ENCODE measurements at places on chromosomes 5 and 9. TPM values are rescaled to one million over a fixed set of nuclear protein-coding genes. Genes with fewer than 3 reads are reported as not detected.

DNA sequence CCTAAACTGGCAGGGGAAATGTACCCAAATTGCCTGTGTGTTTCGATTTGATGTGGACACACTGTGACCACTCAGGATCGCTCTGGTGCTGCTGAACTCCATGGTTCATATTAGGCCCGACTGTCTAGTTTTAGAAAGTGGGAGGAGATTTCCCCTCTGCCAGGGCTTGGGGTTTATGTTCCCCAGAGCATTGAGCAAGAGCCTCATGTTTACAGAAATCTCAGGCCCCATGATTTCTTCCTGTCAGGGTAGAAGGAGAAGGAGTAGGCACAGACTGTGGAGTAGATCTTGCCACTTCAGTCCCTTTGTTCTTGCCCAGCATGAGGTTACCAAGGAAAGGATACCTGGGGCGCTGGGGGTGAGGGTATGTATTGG is 40.8 kb upstream of the GLRX start:
- no peak for DNase-seq

DNA sequence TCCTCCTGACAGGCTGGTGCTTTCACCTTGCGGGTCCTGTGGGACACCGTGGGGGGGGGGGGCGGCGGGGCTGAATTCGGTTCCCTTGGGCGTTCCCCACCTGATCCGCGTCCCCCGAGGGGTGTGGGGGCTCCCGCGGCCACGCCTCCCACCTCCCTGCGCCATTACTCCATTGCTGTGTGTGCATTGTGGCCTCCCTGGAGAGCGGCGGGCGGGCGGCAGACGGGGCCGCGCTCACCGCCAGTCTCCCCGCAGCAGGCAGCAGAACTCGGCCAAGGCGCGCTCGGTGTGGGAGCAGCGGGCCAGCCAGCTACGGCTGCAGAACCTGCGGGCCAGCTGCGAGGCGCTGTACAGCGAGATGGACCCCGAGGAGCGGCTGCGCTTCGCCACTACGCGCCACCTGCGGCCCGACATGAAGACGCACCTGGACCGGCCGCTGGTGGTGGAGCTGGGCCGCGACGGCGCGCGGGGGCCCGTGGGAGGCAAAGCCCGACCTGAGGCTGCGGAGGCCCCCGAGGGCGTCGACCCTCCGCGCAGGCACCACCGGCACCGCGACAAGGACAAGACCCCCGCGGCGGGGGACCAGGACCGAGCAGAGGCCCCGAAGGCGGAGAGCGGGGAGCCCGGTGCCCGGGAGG is 145.3 kb downstream of the CACNA1B start:
- peak; percentile 29 for DNase-seq

DNA sequence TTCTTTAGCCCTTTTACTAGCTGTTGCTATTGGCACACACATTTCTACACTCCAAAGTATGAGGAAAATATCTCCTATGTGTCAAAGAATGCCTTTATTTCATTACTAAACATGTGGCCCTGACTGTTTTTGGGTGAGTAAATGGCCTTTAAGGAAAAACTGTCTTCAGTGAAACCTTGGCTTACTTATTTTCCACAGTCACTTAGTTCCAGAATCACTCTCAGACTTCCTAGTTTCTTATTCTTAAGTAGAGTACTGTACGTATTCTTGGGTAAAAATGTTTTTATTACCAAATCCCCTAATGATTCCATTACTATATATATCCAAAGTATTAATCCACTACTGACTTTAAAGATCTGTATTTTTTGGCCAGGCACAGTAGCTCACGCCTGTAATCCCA is 27.5 kb downstream of the ERP44 start:
- DNase-seq, result no peak

- no peak for DNase-seq
Measured at GRCh38 chr5:128630121-128630520, 92.1 kb upstream of the FBN2 start.

GRCh38 chr9:131824155-131824594 is 84.3 kb upstream of the RAPGEF1 start:
- DNase-seq, result no peak

DNA sequence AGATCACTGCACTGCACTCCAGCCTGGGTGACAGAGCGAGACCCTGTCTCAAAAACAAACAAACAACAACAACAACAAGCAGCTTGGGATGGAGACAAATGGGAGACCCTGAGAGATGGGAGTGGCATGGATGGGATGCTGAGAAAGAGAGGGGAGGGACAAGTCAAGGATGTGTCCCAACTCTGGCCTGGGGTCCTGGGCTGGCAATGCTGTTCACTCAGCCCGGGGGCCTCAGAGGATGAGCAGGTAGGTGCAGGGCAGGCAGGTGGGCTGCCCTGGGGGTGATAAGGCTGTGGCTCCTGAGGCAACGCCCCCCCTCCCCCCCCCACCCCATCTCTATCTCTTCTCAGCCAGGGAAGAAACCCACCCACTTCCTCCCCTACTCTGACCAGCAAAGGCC is 123.0 kb downstream of the LHX2 start:
- DNase-seq, result no peak

The GARIN3 gene
- not detected for total RNA-seq

GRCh38 chr5:54822324-54822687 is 163.1 kb downstream of the ESM1 start:
- DNase-seq, result no peak

DNA sequence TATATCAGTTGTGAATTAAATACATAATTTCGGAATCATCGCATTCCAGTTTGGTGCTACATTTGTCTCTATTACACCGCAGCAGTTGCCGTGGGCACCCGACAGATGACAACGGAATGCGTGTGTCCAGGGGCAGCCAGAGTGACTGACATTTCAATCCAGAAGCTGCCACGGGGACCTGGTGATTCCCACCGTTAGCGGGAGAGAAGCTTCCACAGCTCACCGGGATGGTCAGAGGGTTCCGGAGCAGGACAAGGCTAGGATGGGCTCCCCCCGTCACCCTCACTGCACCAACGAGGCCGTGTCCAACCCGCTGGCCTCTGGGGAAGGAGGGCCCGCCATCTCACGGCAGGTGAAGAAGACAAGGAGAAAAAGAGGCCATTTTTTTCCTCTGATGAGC is 86.8 kb downstream of the GTF3C4 start:
- DNase-seq, result no peak

The SPATA6L gene
- total RNA-seq, result 14.3 TPM

The GRXCR2 gene
- not detected for total RNA-seq
